ENCODE measurements at places on chromosomes 7 and 10. TPM values are rescaled to one million over a fixed set of nuclear protein-coding genes. Genes with fewer than 3 reads are reported as not detected.

Gene ZNF804B
- not detected for polyA plus RNA-seq

Gene RELN
- polyA plus RNA-seq = 3.7 TPM

GRCh38 chr7:96707901-96708774 is 1.5 kb downstream of the SEM1 start:
- no peak for DNase-seq

Gene SEC31B
- polyA plus RNA-seq = 8.1 TPM

Gene CEP41
- polyA plus RNA-seq = 4.7 TPM

DNA sequence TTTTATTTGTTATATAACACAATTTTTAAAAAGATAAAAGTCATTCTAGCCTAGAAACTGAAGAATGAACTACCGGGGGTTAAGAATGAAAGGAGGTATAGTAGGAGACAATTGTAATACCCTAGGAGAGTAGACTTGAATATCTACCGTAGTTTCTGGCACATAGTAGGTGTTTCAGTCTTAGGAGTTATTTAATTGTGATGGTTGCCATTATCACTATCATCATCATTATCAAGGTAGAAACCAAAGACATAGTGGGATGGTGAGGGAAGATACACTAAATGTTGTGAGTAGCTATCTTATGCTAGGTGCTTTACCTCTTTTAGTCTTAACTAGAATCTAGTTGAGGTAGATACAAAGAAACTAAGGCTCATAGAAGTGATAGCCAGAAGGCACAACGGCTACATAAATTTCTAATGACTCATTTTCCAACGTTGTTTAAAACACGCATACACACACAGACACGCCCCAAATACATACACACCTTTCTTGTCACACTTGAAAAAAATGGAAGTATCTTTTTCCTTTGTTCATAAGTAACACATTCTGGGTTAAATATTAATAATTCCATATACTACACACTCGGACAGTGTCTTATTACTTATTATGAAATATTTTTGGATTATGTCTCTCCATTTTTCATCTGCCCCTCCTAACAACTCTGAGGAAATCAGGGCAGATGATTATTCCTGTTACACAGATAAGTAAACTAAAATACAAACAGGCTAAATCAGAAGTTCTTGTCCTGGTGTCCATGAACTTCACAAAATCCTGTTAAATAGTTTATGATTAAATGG is 2.0 kb upstream of the ANLN start:
- no peak for DNase-seq

GRCh38 chr7:128837521-128837921 is 7.3 kb downstream of the FLNC start:
- peak; percentile 16 for DNase-seq

DNA sequence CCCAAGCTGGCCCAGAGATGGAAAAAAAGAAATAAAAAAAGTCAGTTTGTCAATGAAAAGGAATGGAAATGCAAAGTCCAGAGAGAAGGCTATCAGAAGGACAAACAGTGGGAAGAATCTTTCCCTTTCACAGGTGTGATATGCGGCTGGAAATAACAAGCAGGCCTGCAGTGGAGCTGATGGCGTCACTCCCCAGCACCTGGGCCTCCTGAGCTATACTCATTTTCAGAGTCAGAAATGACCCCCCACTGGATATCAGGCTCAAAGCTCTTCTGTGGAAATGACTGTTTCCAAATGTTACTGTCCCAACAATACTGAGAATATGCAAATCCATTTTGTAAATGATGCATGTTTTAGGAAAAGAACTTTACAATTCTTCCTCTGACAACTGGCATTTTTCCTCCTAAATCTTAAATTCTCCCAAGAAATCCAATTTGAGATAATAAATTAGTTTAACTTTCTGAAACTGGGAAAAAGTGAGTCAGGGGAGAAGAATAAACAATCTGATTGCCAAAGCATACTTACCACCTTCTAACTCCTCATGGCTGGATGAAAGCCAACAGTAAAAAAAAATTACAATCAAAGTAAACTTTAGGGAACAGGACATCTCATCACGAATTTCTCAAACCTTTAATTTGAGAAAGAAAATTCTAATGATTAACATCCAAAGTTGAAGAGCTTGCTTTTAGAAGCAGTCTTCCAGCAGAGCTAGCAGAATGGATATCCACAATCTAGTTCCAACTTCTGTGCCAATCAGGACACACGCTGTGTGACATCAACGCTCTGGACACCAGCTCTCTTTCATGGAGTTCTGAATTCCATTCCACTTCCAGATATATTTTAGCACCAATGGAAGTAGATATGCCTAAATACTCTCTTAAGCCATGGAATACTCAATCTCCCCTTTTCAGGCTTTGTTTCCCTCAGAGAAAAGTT is 5.3 kb upstream of the CUZD1 start:
- no peak for DNase-seq

GRCh38 chr10:79019441-79020014 is 49.2 kb upstream of the ZMIZ1 start:
- peak; percentile 25 for DNase-seq

All from ovary (tissue), 10 donors.